ENCODE measurements at places on chromosomes 1 and 21.
A peak's percentile ranks its signal among the peaks of the same experiment; 100 is the strongest.

- no peak for DNase-seq
These were observed 8.5 kb downstream of the SIKE1 start for GRCh38 chr1:114771992-114772391.

DNA sequence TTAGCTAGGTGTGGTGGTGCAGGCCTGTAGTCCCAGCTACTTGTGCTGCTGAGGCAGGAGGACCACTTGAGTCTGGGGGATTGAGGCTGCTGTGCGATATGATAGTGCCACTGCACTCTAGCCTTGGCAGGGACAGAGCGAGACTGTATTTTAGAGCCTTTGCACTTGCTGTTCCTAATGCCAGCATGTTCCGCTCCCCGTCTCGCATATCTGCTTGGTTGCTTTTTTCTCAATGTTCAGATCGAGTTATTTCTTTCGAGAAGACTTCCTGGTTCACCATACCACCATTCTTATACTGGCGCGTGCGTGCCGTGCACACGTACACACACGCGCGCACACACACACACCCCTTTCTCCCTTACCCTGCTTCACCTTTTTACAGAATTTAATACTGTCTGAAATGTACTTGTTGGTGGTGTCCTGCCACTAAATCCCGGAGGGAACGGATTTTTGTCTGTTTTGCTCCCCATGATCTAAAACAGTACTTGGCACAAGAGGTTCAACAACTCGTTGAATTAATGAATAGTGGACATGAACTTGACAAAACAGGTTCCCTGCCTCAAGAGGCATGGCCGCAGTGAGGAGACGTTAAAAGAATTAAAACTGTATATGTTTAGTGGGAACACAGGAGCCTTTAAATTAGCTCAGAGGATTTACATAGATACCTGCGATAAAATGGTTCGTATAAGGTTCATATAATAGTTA, 1.1 kb upstream of the RPRD2 start:
- DNase-seq, result no peak

GRCh38 chr1:37940299-37940947, 6.4 kb downstream of the INPP5B start:
- no peak for DNase-seq

DNA sequence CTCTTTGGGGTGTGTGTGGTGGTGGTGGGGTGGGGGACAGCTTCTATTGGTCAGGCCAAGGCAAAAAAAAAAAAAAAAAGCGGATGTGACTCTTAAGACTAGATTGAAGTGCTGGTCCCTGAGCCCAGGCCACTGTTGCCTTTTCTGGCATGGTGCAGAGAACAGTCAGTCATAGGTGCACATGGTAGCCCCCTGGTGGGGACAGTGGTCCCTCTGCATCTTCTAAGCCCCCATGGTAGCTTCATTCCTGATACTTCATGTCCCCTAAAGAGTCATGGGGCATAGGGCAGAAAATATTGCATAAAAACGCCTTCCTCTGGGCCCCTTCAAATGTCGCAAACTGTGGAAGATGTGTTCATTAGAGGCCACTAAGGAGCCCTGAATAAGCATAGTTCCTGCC, 371.8 kb downstream of the NPHP4 start:
- DNase-seq, result no peak

DNA sequence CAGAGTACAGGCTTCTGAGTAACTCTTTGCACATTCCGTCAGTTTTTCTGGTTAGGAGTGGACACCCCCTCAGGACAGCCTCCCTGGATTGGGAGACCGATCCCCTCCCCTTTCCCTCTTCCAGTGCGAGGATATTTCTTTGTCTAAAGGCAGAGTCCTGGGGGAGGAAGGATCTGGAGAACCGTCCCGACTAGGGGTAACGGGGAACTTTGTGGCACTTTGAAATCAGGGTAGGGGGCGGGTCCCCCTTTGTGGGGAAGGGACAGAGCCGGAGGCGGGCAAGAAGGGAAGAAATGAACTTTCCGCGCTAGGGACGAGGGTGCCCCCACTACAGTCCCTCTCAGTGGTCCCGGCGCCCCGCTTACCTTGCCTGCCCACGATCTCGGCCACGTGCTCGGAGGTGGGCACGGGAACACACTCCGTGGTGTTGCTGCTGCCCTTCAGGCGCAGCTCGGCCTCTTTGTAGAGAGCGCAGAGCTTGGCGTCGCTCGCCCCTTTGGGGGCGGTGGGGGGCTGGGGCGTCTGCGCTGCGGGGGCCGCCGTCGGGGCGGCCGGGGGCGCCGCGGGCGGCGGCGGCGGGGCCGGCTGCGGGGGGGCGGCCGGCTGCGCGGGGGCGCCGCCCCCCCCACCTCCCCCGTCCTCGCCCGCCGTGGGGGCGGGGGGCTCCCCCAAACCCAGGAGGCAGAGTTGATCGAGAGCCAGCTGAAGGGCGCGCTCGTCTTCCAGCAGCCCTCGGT, 917 bp downstream of the MEX3A start:
- DNase-seq, result no peak

DNA sequence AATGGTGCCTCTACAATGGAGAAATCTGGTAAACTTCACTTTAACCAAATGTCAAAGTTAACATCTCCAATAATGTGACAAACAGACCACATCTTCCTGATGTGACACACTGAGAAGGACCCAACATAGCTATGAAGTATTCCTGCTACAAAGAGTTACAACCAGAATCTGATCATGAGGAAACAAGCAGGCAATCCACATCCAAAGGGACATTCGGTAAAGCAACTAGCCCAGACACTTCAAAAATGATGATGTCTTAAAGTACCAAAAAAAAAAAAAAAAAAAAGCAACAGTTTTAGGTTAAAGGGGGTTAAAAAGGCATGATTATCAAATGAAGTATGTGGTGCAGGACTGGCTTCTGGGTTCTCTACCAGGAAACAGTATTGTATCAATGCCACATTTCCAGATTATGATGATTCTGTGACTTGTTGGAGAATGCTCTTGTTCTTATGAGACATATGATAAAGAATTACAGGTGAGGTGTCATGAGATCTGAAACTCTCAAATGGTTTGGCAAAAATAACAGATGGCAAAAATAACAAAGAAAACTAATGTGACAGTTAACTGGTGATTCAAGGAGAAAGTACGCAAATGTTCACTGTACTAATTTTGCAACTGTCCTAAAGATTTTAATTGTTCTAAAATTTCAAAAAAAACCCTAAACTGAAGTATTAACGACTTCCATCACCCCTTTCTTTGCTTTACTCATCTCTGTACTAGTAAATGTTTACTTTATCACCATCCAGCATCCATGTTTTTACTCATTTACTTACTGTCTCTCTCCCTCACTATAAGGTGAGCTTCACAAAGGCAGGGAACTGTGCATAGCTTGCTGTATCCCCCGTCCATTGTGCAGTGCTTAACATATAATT, 2.8 kb downstream of the CD58 start:
- no peak for DNase-seq

DNA sequence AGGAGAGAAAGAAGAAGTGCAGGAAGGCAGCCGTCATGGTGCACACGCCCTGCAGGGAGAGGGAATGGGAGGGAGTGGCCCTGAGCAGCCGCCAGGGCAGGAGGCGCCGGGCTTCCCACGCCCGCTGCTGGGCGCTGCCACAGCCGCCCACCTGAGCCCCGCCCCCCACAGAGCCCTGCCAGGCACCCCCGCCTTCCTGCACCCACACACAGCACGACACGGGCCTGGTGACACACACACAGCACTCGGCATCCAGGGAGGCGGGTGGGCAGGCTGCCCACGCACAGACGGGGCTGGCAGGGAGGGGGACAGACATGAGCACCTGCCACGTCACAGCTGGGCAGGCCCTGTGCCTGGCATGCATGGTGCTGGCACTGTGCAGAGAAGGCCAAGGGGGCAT, 27.5 kb downstream of the ADGRB2 start:
- DNase-seq, result peak; percentile 68

GRCh38 chr21:27233514-27234115, 266.7 kb upstream of the ADAMTS5 start:
- no peak for DNase-seq

DNA sequence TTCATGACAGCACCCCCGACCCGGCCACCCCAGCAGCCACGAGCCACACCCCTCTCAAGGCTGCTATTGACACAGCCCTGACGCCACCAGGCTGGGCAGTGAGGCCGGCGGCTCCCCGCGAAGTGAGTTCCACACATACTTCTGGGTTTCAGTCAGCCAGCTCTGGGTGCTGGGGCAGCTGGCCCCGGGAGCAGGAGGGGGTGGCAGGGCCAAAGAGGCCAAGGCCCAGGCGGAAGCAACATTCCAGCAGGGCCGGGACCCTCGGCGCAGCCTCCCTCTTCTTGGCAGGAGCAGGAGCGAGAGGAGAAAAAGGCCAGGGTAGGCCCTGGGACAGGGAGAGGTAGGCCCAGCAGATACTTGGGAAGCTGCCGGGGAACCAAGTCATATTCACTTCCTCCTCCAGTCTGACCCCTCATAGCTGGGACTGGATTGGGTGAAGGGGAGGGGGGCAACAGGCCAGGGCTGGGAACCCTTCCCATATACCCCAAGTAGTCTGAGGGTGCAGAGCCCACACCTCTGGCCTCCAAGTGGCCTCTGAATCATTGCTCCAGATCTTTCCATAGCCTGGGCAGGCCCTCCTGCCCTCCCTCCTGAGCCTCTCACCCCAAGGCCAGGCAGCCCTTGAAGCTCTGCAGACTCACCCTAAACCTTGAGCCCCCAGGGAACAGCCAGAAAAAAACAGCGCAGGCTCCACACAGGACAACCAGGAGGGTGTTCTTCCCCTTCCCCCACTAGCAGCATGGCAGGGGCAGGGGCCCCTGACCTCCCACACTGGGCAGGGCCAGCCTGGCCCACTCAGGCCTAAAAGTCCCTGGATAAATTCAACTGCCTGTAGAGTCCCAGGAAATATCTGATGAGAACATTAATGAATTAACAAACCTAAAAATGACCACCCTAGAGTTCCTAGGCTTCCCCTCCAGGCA, 5.7 kb downstream of the HSPG2 start:
- peak; percentile 78 for DNase-seq

DNA sequence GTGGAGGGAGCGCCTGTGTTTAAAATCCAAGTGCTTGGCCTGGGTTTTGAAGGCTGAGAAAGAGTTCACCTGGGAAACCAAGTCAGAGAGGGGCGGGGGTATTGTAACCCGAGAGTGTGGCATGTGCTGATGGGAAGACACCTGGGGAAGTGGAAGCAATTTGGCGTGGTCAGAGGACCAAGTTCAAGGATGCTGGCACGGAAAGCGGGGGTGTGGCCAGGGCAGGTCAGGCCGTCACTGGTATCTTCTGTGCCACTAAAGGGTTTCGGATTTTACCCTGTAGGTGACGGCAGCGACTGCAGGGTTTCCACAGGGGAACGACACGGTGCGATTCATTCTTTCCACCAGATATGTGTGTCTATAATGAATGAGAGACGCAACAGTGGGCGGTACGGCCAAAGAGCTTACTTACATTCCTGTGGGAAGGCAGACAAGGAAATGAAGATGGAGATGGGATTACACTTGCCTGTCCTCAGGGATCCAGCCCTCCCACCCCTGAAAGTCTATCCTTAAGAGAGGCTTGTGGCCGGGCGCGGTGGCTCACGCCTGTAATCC, 31.3 kb downstream of the CA6 start:
- DNase-seq, result no peak

- DNase-seq, result no peak
These were observed 1.4 kb downstream of the LDLRAP1 start for GRCh38 chr1:25544819-25545218.

DNA sequence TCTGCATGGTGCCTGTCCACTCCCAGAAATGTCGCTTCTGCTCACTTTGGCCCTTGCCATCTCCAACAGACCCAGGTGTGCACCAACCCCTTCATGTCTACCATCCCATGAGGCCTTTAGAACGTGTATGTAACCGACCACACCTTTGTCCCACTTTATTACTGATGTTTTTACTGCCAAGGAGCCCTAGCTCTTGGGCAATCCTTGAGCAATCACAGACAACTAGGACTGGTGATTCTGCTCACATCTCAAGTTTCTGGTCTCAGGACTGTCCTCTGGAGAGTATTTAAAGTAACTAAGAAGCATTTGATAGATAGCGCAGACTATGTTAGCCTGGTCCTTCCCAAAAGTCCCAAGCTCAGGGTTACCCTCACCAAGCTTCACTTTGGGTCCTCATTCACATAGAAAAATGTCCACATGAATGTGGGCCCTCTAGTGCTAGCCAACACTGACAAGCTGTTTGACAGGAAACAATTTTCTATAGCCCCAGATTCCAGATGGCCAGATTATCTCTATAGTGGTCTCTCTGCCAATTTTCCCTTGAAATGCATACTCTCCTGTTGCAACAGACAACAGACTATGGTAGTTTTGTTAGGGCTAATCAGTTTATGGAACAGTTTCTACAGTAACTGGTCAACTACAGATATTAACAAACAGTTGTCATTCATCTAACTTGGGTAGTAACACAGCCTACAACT, 6.9 kb upstream of the TMEM81 start:
- DNase-seq, result no peak

DNA sequence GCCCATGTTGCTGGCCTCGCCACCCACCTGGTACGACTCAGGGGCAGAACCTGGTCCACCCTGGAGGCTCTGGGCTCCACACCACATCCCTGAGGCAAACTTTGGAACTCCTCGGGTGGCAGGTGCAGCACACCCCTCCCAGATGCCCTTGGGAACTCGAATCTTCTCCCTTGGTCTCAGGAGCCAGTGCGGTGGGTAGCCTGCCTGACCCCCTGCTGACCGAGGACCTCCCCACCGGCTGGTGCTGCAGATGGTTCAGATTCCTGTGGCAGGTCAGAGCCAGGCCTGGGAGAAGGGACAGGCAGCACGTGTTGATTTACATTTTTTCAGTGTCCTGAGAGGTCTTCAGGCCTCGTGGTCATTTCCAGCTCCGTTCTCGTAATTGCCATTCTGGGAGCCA, 6.3 kb upstream of the CFAP410 start:
- DNase-seq, result no peak

GRCh38 chr1:24015221-24016210, 35.4 kb upstream of the SRSF10 start:
- DNase-seq, result no peak

DNA sequence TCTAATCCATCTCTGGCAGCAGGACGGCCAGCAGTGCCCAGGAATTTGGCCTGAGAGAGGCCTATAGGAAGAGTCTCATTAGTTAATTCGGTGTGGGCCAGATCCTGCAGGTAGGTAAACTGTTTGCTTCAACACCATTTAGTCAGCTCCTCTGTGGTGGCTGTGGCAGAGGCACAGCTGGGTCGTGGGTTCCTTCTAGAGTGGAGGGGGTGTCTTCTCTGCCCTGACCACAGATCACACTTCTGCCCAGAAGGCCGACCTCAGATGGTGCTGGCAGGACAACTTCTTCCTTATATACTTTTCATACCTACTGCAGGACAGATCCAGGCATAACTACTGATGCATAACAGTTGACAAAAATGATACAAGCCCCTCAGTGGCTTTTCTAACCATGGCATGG, 281.4 kb downstream of the RPS6KC1 start:
- no peak for DNase-seq

GRCh38 chr1:19879227-19879626, 3.0 kb upstream of the OTUD3 start:
- DNase-seq, result no peak

DNA sequence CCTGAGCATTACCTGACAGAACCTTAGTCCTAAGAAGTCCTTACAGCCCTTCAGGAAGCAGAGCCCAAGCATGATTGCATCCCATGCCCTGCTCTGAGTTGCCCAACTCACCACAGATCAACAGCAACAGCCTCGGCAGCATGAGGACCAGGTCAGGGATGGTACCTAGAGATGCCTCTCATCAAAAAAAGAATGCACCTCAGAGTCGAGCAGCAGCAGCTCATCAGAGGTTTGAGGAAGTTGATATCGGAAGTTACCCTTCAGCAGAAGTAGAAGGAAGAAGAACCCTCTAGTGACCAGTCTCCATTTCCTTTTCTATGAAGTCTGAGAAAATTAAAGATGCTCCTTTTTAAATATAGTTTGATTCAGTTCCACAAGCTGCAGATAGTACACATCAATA, at the start of gene FCRL1:
Gene FCRL1 (minus strand): TSS at position 225 of the 400 bp plus-strand sequence. CDS start 83 bp downstream, at position 142.
- no peak for DNase-seq
